ENCODE measurements at places on chromosomes 7 and 10.
A peak's percentile ranks its signal among the peaks of the same experiment; 100 is the strongest.

GRCh38 chr10:99170116-99170675 is 65.5 kb downstream of the HPSE2 start:
- DNase-seq: no peak

- DNase-seq: no peak
Observed at GRCh38 chr7:1645071-1645409, 25.0 kb upstream of the ELFN1 start.

GRCh38 chr10:71528371-71529206 is 131.9 kb downstream of the CDH23 start:
- DNase-seq: no peak

DNA sequence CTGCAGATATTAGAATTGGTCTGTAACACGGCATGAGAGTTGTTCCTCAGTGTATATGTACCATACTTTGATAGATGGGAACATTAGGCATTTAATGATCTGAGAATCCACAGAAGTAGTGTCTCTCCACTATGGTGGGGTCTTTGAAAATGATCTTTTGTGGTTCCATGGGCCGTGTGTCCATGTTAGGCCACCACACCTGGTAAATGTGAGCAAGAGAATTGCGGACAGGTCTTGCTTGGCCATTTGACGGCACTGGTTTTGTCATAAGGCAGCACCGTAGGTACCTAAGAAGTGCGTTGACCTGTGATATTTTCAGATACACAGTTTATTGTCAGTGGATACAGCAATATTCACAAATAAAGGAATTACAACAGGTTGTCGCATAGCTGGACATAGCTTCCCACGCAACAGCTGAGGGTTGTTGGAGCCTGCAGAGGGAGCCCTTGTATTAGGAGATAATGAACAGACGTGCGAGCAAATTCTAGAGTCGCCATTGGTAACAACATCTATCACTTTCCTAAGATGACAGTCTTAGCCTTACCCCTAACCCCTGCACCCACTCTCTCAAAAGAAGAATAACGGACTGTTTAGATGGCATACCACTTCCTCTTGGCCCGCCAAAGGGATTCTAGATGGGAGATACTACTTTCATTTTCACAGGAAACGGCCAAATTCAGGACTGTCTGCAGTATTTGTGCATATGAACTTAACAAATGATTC is 111.4 kb downstream of the COL28A1 start:
- peak; percentile 61 for DNase-seq

- DNase-seq: no peak
Observed at GRCh38 chr7:141150465-141150864, 76.6 kb downstream of the TMEM178B start.

- no peak for DNase-seq
Observed at GRCh38 chr7:116354171-116354545, 143.8 kb downstream of the TES start.

DNA sequence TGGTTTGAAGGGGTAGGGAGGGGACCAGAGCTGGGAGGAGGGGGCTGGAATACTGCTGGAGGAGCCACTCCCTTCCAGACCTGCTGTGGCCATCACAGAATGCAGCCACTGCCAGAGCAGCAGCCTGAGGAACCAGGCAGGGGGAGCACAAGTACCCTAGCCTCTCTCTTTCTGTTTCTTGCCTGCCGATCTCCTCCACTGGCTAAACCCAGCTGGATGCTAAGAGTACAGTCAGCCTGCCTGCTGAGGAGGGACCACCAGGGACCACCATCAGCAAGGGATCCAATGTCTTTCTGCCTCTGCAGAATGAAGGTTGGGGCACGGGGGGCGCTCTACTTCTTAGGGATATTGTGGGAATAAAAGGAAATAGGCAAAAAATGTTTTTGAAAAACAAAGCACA is 4.7 kb downstream of the BLVRA start:
- no peak for DNase-seq

DNA sequence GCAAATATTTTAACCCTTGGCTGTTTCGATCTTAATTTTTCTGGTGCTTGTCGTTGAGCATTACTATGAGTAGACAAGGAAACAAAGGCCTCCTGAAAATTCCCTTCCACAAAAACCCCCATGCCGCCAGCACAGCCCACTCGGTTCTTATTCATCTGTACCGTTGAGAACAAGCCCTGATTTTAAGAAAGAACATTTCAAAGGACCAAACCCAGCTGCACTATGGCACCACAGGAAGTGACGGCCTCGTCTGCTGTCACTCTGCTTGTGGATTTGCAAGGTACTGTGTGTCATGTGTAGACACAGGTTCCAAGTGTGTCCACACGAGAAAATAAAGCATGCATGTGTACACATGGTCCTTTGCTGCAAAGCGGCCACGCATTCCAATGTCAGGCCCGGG is 285.2 kb downstream of the DNAJB6 start:
- DNase-seq: no peak

GRCh38 chr7:35982600-35982999 is 170.5 kb upstream of the EEPD1 start:
- no peak for DNase-seq
